ENCODE measurements at places on chromosomes 12 and 14.

GRCh38 chr12:68481181-68481941, 129.3 kb upstream of the RAP1B start:
- no peak for DNase-seq

- DNase-seq, result no peak
Observed at GRCh38 chr14:72608391-72609204, 285.3 kb downstream of the DPF3 start.

DNA sequence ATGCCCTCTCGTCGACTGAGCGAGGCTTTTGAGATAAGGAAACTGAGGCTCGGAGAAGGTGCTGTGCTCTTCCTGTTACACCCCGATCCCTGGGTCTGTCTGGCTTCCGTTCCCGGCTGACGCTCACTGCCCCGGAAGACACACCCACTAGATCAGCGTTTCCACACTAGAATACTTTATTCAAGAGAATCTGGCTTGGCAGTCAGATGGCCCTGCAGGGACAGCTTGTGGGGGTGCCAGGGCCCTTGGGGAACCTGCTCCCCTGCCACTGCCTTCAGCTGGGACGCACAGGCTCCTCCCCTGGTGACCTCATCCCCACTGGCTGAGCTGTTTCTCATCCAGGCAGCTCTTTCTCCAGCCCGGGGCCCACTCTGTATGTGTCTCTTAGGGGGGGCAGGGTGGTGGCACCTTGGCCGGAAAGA, 13.7 kb downstream of the PGF start:
- no peak for DNase-seq

DNA sequence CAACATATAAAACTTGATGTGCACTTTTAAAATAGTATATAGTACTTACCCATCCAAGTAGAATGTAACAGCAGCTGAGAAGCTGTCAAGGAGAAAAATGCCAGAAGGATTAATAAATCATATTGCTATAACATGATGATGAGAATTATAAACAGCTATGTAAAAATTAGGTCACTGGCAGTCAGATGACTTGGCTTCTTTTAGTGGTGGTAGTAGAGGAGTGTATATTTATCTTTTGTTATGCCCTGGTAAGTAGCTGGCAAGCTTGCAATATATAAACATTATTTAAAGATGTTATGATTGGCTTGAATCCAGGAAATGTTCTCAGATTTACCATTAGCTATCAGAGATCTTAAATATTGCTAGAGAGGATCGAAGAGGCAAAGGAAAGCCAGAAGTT, 471.0 kb upstream of the MGAT4C start:
- no peak for DNase-seq

DNA sequence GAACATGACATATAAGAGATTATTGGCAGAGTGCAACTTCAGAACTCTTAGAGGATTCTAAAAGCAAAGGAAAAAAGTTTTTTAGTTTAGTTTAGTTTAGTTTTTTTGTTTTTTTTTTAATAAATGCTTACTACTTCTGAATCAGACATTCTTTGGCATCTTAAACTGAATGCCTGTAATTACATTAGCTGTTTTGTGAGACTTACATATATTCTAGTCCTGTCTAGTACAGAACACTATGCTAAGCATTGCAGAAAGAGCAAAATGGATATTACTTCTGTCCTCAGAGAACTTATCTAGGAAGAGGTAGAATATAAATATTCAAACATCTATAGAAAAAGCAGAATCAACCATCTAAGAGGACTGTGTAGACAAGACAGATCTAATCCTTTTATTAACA, 133.2 kb downstream of the RAD51B start:
- no peak for DNase-seq

- DNase-seq, result no peak
Observed at GRCh38 chr14:69996216-69996615, 117.0 kb downstream of the SMOC1 start.

DNA sequence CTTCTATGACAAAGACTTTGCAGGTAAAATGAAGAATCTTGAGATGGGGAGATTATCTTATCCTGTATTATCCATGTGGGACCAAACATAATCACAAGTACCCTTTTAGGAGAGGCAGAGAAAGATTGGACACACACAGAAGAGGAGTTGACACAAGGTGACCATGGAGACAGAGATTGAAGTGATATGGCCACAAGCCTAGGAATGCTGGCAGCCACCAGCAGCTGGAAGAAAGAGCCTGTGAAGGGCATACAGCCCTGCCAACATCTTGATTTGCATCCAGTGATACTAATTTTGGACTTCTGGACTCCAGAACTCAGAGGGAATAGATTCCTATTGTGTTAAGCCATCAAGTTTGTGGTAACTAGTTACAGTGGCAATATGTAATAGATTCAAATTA, 78.1 kb downstream of the RPS29 start:
- no peak for DNase-seq

DNA sequence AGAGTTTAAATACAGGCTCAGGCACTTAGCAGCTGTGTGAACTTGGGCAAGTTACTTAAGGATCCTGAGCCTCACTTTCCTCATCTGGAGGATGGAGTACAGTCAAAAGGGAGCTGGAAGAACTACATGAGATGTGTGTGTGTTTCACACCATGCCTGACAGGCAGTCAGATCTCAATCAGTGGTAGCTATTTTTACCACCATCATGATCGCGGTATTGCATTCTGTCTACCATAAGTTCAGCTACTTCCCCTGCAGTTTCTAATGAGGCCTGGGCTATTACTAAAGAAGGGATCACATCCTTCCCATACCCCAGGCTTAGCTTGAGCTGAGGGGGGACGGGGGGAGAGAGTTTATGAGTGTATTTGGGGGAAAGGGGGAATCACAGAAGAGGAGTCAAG, 7.0 kb downstream of the AQP6 start:
- DNase-seq, result no peak

DNA sequence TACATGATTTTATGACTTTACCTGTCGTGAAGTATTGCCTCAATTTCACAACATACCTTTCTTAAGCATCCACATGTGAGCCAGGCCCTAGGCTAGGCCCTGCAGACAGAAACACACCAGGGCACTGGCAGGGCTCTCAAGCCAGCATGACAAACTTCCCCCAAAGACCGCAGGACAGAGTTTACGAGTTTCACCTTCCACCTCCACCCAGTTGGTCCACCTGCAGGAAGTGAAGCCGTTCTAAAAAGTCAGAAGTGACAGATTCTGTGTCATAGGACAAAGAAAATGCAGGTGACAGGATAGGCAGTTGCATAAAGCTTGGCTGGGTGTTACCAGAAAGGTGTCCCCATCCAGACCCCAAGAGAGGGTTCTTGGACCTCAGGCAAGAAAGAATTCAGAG, 382.3 kb downstream of the PCNX1 start:
- no peak for DNase-seq

- no peak for DNase-seq
Observed at GRCh38 chr12:64621257-64621942, 11.1 kb downstream of the RASSF3 start.

- no peak for DNase-seq
Observed at GRCh38 chr14:26947265-26947664, 349.4 kb upstream of the NOVA1 start.

DNA sequence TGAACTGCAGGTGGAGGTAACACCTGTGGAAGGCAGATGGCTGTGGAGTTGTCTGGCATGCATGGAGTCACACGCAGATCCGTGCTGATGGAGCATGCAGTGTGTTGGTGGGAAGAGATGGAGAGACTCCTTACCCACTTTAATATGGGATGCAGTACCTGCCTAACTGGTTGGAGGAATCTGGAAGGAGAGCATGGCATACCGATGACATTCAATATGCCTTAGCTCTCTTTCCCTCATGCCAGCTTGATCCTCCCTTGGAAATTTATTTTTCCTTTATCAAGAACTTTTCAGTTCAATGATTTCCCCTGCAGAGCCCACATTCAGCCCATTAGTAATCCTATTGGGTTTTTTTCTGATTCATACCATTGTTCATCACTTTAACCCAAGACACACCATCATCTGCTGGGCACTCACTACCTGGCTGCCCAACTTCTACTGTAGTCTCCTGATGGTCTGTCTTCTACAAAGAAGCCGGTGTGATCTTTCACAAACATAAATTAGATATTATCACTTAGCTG, 25.9 kb upstream of the NR2C1 start:
- DNase-seq, result no peak

DNA sequence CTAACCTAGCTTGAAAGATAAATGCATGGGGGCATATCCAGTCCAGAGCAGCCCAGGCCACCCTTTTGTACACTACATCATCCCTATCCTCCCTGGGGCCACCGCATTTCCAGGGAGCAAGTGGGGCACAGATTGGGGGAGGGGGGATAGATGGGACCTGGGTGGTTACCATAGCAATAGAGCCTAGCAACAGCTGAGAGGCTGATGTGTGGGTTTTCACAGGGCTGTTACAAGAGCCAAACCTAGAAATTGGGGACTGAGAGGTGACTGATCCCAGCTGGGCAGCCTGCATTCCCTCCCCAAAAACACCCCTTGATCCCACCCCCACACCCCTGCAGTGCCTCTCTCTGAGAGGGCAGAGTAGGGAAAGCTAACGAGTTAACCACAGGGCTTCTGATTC, 3.7 kb upstream of the ZNF384 start:
- no peak for DNase-seq

DNA sequence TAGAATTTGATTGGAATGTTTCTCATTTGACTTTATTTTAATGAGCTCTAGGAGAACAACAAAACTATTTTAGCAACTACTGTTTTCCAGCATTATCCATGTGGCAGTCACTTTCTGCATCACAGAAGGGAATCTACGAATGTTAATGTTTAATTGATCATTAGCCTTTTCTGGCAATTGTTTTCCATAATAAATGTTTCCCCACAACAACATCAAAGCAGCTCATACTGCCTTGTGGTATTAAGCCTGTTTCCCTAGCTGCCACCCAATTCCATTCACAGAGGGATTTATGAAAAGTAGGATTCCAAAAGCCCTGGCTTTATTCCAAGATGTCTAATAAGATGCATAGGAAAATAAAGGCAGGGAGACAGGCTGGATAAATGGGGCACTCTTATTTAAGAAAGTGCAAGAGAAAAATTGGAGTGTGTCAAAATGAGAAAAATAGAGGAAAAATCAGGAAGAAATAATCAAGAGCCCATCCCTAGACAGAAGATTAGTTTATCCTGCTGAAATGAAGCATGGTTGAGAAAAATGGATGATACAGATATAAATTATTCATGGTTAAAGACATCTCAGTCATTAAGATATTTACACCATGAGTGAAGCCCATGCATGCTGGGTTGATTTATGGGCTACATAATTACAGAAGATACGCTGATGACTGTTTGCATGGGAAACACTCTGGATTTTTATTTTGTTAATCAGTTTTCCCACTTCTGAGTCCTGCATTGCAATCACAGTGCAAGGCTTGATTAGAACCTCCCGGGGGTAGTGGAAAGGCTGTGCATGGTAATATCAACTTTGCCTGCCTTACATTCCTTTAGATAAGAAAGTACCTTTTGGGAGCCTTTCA, 180.3 kb downstream of the HELB start:
- DNase-seq, result no peak

Measured in Jurkat, Clone E6-1 (cell line).